ENCODE measurements at places on chromosomes 4 and X.

DNA sequence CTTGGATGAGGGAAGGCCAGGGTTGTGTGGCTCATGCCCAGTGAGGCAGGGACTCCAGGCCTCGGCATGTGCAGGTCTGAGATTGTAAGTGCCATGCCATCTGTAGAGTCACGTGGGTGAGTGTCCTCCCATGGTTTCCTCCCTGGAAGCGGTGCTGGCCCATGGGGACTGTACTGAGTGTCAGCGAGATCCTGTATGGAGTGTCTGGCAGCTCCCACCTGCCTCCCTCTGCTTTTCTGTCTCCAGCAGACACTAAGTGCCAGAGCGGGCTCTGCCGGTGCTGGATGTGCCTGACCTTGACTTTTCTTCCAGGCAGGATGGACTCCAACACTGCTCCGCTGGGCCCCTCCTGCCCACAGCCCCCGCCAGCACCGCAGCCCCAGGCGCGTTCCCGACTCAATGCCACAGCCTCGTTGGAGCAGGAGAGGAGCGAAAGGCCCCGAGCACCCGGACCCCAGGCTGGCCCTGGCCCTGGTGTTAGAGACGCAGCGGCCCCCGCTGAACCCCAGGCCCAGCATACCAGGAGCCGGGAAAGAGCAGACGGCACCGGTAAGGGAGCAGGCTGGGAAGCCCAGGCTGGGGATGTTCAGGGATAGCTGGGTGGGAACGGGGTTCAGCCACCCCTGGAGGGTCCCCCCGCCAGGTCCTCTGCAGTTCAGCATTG is 7.6 kb downstream of the WFS1 start:
- DNase-seq, result no peak

- DNase-seq, result no peak
Measured at GRCh38 chr4:44725166-44725565, 1.2 kb downstream of the GNPDA2 start.

DNA sequence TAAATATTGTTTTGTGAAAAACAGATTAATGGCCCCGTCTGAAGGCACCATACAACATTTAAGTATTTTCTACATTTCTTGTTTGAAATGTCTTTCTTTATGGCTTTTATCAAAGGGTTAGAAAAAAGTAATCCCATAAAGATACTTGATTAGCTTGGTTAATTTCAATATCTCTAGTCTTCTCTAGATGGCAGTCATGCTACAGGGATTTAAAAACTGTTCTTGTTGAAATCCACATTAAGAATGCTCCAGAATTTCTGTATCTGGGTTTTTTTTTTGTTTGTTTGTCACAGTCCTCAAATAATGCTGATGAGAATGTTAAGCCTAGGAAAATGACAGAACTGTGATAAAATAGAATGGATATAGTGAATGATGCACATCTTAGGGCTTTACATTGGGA is 109.0 kb upstream of the AADAT start:
- no peak for DNase-seq

GRCh38 chr4:54484383-54484782 is 173.4 kb upstream of the KIT start:
- DNase-seq, result no peak

DNA sequence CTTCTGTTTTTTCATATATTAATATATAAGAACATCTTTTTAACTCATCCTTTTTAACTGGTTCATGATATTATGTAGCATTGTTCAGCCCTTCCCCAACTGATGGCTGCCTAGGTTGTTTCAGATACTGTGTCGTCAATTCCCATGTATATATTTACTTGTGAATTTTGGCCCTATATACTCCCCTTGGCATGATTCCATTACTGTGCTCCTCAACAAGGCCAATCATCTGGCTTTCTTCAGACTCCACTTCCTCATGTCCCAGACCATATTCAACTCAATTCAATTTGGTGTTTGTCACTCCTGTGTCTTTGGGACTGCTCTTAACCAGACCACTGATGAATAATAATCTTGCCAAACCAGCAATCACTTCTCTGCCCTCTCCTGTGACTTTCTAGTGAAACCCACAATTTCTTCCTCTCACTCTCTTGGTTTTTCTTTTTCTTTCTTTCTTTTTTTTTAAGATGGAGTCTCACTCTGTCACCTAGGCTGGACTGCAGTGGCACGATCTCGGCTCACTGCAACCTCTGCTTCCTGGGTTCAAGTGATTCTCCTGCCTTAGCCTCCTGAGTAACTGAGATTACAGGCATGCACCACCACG is 2.7 kb upstream of the WDR45 start:
- DNase-seq, result no peak

- no peak for DNase-seq
Measured at GRCh38 chr4:151192556-151193235, 84.3 kb upstream of the PRSS48 start.

DNA sequence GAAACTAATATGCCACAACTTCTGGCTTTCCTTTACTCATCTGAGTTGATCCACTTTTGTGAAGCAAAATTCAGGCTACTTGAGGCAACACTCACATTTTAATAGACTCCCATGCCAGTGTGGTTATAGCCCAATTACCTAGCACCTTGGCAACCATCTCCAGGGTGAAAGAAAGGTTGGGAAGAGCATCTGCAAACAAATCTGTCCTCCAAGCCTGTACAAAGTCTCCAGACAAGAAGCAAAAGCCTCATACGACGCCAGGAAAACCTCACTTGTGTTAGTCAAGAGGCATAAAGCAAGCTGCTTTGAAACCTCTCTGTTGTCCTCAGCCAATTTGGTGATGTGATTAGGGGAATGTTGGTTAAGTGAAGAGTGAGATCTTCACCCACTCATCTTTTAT is 246.6 kb downstream of the THOC2 start:
- no peak for DNase-seq

GRCh38 chr4:42425146-42426065 is 28.1 kb downstream of the SHISA3 start:
- DNase-seq, result no peak

DNA sequence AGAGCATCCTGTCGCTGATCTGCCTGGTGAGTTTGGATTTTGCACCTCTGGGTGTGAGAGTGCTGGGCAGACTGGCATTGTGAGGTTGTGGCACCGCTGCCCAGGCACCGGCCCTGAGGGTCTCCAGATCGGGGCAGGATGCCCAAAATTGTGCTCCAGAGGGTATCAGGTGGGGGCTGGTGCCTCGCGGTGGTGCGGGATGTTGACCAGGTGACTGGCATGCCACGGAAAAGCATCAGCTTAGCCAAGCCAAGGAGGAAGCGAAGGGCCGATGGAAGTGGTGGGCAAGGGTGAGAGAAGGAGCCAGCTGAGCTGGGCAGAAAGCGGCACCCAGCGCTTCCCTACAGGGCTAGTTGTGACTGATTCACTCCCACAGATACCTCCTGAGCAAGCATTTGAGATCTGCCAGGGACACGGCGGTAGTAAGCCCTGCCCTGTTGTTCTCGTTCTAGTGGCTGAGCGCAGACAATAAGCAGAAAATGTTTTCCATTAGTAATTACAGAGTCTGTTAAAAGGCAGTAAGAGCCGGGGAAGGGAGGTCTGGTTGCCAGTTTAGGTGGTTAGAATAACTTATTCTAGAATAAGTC is 809 bp downstream of the ZFP92 start:
- DNase-seq, result peak; percentile 4

DNA sequence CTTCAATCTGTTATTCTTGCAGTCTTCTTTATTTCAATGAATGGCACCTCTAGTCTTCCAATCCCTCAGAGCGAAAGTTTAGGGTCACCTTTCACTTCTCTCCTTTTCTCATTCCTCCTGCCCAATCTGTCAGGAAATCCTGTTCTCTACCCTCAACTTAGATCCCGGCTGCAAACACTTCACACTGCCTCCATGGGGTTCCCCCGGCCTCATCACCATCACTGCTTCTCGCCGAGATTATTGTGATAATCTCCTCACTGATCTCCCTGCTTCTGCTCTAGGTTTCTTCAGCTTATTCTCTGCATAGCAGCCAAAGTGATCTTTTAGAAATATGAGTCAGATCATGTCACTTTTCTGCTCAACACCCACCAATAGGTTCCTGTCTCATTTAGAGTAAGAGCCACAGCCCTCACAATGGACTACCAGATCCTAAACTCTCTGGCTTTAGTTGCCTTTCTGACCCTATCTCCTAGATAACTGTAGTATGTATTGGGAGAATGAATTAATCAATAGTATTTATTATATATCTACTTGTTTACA is 43.6 kb upstream of the TBC1D9 start:
- no peak for DNase-seq

- DNase-seq, result no peak
Measured at GRCh38 chr4:174869339-174869738, 40.3 kb upstream of the GLRA3 start.

All from stimulated activated CD4-positive, alpha-beta T cell treated with anti-CD3 and anti-CD28 coated beads, Interleukin-15, amount 100 ng/mL, for 24 hours (primary cell).